ENCODE measurements at places on chromosomes 2 and 18. TPM values are rescaled to one million over a fixed set of nuclear protein-coding genes. Genes with fewer than 3 reads are reported as not detected.

The MYO5B gene
- total RNA-seq, result 2.3 TPM

The RUFY4 gene
- total RNA-seq, result not detected

The IL37 gene
- total RNA-seq, result not detected

The OTOS gene
- total RNA-seq, result not detected

The NETO1 gene
- total RNA-seq, result not detected

The TFPI gene
- 210 TPM for total RNA-seq

The PPP1CB gene
- total RNA-seq, result 131 TPM

The CCDC68 gene
- 20.2 TPM for total RNA-seq

The PLEKHM3 gene
- 3.7 TPM for total RNA-seq
